Upper lobe of right lung (tissue), 1 donor: ENCODE measurements at places on chromosomes 2 and 18. TPM values are rescaled to one million over a fixed set of nuclear protein-coding genes. Genes with fewer than 3 reads are reported as not detected.

SIX3 gene
- not detected for total RNA-seq

ANKRD30B gene
- not detected for total RNA-seq

RND3 gene
- 32.6 TPM for total RNA-seq

GAL3ST2 gene
- total RNA-seq: not detected

- H3K4me3 ChIP-seq: no peak overlapping the region
- H3K36me3 ChIP-seq: no peaks in the 10 kb centered on the region
- H3K27me3 ChIP-seq: peaks cover 4% of the 10 kb centered on the region
- peaks cover 7% of the 10 kb centered on the region for H3K4me1 ChIP-seq
Observed at GRCh38 chr18:62335494-62335893, 10.4 kb downstream of the TNFRSF11A start.

DNA sequence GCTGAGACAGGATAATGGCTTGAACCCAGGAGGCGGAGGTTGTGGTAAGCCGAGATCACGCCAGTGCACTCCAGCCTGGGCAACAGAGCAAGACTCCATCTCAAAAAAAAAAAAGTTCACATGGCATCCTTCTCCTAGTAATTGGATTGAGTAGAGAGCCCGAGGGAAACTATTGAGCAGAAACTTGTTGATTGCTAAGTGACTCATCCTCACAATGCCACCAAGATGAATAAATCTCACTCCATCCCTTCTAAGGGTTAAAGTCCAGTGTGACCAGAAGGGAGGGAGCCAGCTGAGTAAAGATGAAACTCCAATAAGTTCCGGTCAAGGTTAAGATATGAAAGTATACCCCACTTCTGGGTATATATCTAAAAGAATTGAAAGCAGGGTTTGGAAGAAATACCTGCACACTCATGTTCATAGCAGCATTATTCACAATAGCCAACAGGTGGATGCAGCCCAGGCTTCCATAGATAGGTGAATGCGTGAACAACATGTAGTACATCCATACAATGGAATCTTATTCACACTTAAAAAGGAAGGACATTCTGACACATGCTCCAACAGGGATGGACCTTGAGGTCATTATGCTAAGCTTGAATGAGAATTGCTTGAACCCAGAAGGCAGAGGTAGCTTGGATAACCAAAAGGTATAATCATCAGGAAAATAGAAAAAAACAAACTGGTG, 13.0 kb upstream of the FHL2 start:
- H3K36me3 ChIP-seq: no peaks in the 10 kb centered on the region
- no peaks in the 10 kb centered on the region for H3K27me3 ChIP-seq
- H3K4me3 ChIP-seq: no peak overlapping the region
- peaks cover 9% of the 10 kb centered on the region for H3K4me1 ChIP-seq

- H3K4me3 ChIP-seq: no peak overlapping the region
- DNase-seq: no peak
- H3K27me3 ChIP-seq: no peaks in the 10 kb centered on the region
- H3K4me1 ChIP-seq: peaks cover 28% of the 10 kb centered on the region
- H3K36me3 ChIP-seq: no peaks in the 10 kb centered on the region
Observed at GRCh38 chr18:48391868-48392267, 17.3 kb downstream of the ZBTB7C start.

- H3K4me3 ChIP-seq: no peak overlapping the region
- H3K27ac ChIP-seq: no peak overlapping the region
- H3K4me1 ChIP-seq: no peaks in the 10 kb centered on the region
- H3K27me3 ChIP-seq: no peaks in the 10 kb centered on the region
- peaks cover 73% of the 10 kb centered on the region for H3K36me3 ChIP-seq
- no peak for DNase-seq
Observed at GRCh38 chr2:61520261-61520660, 17.9 kb downstream of the XPO1 start.

DNA sequence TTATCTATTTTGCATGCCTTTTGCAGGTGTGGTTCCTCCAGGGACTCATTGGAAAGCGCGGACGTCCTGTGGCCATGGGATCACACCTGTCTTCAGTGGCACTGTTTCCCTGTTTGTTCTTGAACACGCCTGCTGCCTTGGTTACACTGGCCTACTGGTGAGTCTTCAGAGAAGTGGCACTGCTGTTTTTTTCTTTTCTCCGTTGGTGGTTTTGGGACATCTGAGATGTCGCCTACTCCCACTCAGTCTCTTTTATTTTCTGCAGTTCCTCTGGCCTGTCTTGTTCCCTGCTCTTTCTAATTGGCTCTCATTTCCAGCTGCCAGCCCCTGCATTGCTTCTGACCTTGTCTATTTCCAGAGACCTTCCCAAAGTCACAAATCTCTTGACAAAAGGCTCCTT, 35.7 kb upstream of the POU3F3 start:
- H3K27ac ChIP-seq: no peak overlapping the region
- no peaks in the 10 kb centered on the region for H3K27me3 ChIP-seq
- H3K4me3 ChIP-seq: no peak overlapping the region
- no peaks in the 10 kb centered on the region for H3K4me1 ChIP-seq
- no peak for DNase-seq

GRCh38 chr2:134421556-134422328, 167.9 kb downstream of the MGAT5 start:
- DNase-seq: no peak
- no peak overlapping the region for H3K27ac ChIP-seq

DNA sequence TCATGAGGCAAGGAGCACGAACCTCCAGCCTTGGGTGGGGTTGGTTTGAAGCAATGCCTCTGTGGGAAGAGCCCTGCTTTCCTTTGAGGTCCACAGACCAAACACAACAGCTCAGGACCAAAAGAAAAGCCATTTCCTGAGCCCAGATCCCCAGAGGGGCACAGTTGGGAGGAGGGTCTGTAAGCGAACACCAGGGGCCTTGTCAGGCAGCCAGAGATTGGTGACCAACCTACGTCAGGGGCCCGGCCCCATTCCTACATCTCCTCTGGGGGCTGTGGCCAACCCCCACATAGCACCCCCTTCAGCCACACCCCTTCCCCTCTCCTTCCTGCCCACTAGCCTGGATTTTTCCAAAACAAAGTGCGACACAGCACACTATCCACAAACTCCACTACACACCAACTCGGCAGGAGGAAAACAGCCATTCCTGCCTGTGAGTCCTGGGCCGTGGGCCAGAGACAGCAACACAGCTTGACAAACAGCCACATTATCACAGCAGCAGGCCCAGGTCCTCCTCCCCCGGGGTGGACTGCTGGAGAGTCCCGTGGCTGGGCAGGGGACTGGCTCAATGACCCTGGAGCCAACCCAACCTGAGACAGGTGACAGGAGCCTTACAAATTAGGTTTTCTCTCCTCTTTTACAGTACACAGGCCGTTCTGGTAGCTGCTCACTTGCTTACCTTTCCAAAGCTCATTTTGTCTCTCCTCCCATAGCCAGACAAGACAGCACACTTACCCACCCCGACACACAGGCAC, 98.8 kb downstream of the TNS1 start:
- peak overlapping the region; percentile 23 for H3K4me3 ChIP-seq
- peaks cover 96% of the 10 kb centered on the region for H3K4me1 ChIP-seq
- peak overlapping the region; percentile 90 for H3K27ac ChIP-seq
- peaks cover 27% of the 10 kb centered on the region for H3K36me3 ChIP-seq
- no peaks in the 10 kb centered on the region for H3K27me3 ChIP-seq
